ENCODE measurements at places on chromosomes 13 and 19.

GRCh38 chr19:17246681-17247425 is 1.1 kb upstream of the NR2F6 start:
- DNase-seq, result no peak

DNA sequence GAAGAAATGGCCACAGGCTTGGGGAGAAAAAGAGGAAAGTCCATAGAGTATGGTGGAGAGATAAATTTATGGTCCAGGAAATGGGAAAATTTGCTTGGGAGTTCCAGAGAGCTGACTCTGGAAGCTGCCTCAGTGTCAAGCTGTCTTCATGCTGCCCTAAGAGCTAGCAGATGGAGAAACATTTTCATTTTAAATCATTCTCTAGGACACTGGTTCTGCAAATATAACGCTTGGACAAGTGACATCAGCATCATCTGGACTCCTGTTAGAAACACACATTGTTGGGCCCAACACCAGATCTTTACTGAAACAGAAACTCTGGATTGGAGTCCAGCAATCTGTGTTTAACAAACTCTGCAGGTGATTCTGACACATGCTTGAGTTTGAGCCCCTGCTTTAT is 592.0 kb upstream of the KLF12 start:
- DNase-seq, result no peak

GRCh38 chr19:8025316-8025715 is 19.9 kb upstream of the ELAVL1 start:
- no peak for DNase-seq

DNA sequence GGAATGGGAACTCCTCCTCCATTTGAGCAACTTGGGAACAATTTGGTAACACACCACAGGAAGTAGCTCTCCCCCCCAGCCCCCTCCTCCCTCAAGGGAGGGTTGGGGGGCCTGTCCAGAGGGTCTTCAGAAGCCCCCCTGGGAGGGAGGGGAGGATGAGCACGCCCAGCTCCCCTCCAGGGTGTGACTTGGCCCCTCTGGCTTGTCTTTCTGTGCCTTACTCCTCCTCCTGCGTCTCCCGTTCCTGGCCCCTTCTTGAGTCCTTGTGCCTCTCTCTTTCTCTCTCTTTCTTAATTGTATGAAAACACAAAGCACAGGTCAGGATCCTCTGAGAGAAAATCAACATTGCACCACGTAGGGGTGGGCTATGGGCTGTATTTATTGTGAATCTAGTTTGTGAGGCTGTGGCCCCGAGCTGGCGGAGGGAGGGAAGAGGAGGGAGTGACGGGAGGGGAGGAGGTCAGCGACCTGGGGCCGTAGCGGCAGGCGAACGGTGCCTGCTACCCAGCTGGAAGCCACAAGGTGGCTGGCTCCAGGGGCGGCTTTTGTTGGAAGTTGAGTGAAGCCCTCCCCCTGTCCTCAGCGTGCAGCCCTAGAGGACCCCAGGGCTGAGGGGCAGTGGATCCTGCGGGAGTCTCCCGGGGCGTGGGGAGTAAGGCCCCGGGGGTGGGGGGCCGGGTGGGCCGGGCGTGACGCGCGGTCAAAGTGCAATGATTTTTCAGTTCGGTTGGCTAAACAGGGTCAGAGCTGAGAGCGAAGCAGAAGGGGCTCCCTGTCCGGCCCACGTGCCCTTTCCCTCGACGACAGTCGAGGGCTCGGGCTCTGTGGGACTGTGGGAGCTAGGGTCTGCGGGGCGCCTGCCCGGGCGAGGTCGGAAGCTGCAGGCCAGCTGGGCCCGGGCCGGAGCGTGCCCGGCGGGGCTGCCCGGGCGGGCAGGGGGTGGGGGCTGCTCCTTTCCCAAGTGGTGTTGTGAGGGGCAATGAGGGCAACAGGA is 6.4 kb downstream of the LYL1 start:
- DNase-seq, result no peak

DNA sequence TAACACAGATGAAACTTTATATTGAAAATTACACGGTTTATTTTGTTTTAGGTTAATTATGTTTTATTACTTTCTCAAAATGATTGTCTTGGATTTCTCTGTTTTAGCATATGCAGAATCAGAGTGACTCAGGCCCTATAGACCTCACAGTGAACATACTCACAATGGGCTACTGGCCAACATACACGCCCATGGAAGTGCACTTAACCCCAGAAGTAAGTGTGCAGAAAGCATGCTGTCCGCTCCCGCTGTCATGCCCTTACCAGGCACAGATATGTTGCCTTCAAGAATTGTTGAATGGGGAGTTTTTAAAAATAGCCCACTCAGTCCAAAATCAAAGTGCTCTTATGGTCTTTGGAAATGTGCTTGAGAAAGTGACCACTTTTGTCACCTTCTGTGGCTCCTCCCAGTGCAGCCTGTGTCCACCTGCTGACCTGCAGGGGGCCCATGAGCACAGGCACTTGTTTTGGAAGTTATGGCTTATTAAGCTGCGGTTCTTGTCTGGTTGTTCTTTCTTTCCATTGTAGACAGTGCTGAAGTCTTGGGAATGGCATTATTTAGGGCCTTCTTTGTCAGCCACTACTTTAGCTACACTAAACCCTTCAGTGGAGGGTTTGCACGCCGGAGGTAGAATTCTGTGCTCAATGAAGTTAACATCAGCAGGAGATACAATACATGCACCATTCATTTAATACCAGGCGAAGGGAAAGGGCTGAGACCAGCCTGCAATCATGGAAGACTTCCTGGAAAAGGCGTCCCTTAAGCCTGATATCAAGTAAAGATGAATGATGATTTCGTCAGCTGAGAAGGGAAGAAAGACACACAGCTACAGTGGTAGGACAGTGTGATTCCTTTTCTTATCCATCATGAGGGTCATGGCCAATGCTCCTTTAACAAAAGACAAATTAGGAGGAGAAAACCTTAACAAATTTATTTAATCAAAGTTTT is 36.7 kb downstream of the CUL4A start:
- DNase-seq, result no peak
